Activated naive CD8-positive, alpha-beta T cell treated with anti-CD3 and anti-CD28 coated beads, Interleukin-2, amount 10 ng/mL, durations not matched to agents 7 days and 5 days (primary cell): ENCODE measurements at places on chromosomes 6 and 20. TPM values are rescaled to one million over a fixed set of nuclear protein-coding genes. Genes with fewer than 3 reads are reported as not detected.
A peak's percentile ranks its signal among the peaks of the same experiment; 100 is the strongest.

- no peaks in the 10 kb centered on the region for H3K36me3 ChIP-seq
- no peaks in the 10 kb centered on the region for H3K4me1 ChIP-seq
- H3K27ac ChIP-seq, result no peak overlapping the region
- no peak for DNase-seq
- peaks cover 7% of the 10 kb centered on the region for H3K27me3 ChIP-seq
These were observed 3.6 kb downstream of the GHRH start for GRCh38 chr20:37257988-37258387.

DNA sequence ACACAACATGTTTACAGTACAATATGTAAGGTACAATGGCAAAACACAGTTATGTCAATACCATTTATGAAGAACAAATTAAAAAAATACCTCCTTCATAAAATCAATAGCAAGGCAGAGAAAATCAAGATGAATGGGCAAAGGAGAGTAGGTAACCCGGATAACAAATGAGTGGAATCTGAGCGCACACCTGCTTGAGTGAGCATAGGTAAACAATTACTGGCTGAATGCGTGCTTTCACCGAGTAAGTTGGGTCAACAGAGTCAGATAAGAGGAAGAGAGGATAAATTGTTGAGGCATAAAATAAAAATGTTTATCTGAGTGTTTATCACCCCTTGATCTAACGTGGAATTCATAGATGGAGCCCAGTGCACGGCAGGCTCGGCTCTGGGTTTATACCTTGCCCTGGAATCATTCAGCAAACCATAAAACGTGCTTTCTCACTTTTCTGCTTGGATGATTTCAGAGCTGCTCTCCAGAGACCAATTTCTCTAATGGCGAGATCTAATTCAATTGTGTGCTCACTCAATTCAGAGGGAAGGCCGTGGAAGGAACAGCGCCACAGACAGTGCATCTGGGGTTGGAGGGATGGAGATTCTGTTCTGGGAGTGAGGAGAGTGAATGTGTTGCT is 224.8 kb upstream of the MAP3K7 start:
- H3K27ac ChIP-seq, result no peak overlapping the region
- peaks cover 3% of the 10 kb centered on the region for H3K27me3 ChIP-seq
- DNase-seq, result no peak
- no peak overlapping the region for H3K4me3 ChIP-seq

GRCh38 chr20:36331209-36331608 is 25.1 kb downstream of the DLGAP4 start:
- no peaks in the 10 kb centered on the region for H3K4me1 ChIP-seq
- no peak overlapping the region for H3K27ac ChIP-seq
- no peaks in the 10 kb centered on the region for H3K36me3 ChIP-seq
- no peak for DNase-seq
- H3K27me3 ChIP-seq, result peaks cover 16% of the 10 kb centered on the region

GRCh38 chr20:36885356-36885755 is 9.4 kb downstream of the TLDC2 start:
- H3K4me3 ChIP-seq, result no peak overlapping the region
- H3K4me1 ChIP-seq, result peaks cover 5% of the 10 kb centered on the region
- no peaks in the 10 kb centered on the region for H3K27me3 ChIP-seq
- no peak for DNase-seq

GRCh38 chr6:26426691-26427450 is 13.4 kb upstream of the BTN3A3 start:
- no peak overlapping the region for H3K27ac ChIP-seq
- no peak overlapping the region for H3K4me3 ChIP-seq
- H3K36me3 ChIP-seq, result peaks cover 25% of the 10 kb centered on the region
- H3K27me3 ChIP-seq, result no peaks in the 10 kb centered on the region
- H3K4me1 ChIP-seq, result peaks cover 16% of the 10 kb centered on the region
- no peak for DNase-seq

DNA sequence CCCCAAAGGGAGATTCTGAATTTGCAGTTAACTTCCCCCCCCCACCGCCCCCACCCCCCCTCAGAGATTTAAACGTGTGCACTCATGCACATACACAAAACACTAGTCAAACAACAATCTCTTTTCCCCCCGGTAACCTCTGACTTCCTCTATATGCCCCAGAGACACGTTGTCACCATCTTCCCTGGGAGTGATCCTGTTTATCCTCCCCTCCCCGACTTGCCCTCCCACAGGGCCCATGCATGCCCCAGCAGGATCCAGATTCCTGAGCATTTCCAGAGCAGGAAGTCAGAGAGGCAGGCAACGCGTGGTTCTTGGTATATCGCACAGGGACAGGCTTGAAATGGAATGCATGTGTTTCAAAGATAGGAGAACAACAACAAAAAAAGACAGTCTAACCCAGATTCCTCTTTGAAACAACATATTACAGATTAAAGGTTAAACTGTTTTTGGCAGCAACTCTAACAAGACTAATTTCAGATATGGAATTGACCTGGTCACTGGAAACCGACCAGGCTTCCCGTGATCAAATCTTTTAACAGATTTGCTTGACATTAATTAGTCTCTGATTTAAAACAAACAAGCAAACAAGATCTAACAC is 1.3 kb downstream of the BLCAP start:
- H3K27me3 ChIP-seq, result peaks cover 2% of the 10 kb centered on the region
- H3K4me1 ChIP-seq, result peaks cover 41% of the 10 kb centered on the region
- H3K36me3 ChIP-seq, result peaks cover 1% of the 10 kb centered on the region
- DNase-seq, result no peak
- peak overlapping the region; percentile 89 for H3K4me3 ChIP-seq
- peak overlapping the region; percentile 98 for H3K27ac ChIP-seq

Gene ADGRB3
- total RNA-seq, result not detected

Gene C6orf132
- total RNA-seq, result 0.14 TPM

Gene TEAD3
- 0.43 TPM for total RNA-seq
